ENCODE measurements at places on chromosomes 13 and 19.

DNA sequence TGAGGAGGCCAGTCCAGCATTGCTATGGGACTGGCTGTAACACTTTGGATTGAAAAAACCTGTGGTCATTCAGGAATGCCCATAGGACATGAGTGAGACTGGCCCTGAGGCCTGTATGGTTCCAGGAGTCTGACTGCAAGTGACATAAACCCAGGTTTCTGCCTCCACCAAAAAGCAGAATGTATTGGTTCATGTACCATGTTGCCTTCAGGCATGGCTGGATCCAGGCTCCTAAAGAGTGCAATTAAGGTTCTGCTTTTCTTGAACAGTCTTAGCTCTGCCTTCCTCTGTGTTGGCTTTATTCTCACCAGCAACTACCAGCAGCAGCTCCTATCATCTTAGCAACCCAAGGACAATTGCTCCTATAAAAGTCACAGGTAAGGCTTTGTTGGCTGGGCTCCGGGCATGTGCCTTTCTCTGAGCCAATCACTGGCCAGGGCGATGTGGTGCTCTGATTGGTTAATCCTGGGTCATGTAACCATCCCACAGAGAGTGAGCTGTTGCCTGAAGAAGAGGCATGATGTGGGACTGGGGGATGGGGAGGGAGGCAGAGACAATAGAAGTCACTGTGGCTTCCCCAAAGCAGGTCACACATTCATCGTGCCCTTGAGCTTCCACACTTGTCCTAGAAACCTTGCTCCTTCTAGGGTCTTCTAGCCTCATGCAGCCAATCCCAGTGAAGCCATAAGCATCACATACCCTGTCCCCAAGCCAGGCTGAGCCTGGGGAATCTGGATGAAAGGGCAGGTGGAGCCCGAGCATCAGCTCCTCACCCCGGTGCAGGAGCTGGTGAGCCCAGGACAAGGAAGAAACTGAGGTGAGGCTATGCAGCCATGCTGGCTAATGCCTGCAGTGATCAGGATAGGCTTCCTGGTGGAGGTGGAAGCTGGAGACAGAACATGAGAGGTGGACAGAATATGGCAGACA, 123.9 kb downstream of the URI1 start:
- DNase-seq, result no peak

GRCh38 chr19:29675650-29676186, 10.5 kb downstream of the PLEKHF1 start:
- DNase-seq, result no peak

GRCh38 chr13:91557328-91558090, 159.1 kb downstream of the GPC5 start:
- no peak for DNase-seq

- DNase-seq, result peak; percentile 62
Measured at GRCh38 chr19:4057931-4058692, 8.6 kb downstream of the ZBTB7A start.

DNA sequence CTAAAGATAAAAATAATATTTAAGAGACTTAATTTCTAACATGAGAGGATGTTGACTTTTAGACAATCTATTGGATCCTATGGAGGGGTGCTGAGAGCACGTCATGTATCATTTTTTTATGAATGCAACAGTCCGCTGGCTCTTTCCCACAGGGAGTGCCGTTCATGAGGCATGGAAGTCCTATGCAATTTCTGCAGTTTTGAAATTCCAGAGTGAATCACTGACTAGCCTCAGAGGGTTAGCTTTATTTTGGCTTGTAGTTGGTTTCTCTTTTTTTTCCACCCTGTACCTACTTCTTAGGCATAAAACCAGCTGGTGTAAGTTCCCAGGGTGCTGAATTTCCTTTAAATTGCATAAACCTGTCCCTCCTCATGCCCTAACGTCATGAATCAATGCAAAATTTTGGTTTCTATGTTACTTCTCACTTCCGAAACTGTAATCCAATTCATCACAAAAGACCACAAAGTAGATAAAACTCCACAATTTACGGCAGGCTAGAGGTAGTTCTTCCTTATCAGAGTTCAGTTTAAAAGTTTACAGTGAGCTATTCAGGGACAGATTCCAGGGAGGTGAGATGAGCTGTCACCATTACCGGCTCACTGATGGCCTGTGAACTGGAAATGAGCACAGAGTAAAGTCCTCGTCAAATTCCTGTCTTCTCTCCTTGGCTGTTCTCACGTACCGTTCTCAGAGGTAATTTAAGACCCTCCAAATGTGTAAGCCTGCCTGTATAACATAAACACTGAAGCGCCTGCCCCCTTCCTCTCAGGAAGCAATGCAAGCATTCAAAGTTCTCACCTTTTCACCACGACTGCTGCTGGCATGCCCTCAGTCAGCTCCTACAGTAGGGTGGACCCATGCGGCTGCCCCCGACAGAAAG, 216.6 kb upstream of the SLC10A2 start:
- DNase-seq, result peak; percentile 10

DNA sequence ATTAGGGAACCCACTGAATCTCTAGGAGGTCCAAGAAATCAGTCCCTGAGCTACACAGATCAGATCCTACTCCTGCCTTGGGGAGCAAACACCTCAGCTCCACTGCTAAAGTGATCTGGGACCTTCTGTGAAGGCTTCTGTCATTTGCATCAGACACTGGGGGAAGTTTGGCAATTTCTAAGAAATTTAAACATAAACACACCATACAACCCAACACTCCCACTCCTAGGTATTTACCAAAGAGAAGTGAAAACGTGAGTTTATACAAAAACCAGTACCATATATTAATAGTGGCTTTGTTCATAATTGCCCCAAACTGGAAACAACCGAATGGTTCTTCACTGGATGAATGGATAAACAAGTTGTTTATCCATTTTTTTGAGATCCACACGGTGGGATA, 7.3 kb upstream of the TYROBP start:
- no peak for DNase-seq

- peak; percentile 23 for DNase-seq
Measured at GRCh38 chr13:30520571-30520970, 54.8 kb upstream of the HMGB1 start.

DNA sequence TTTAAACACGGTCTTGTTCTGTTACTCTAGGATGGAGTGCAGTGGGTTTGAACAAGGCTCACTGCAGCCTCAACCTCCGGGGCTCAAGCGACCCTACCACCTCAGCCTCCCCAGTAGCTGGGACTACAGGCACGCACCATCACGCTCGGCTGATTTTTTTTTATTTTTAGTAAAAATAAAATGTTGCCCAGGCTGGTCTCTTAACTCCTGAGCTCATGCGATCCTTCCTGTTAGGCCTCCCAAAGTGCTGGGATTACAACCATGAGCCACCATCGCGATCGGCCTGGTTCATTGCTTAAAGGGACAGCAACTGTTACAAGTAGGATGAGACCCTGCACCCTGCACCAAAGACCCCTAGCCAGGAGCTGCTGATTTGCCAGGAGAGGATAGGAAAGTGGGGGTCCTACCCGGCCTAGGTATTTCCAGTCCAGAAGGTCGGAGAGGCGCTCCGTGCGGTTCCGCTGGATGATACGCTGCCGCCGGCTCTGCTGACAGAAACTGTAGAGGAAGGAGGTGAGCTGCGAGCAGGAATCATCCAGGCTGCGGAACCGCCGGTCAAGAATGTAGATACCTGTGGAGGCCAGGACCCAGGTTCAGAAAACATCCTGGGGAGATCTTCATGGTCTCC, 5.1 kb downstream of the FTL start:
- no peak for DNase-seq

- DNase-seq, result no peak
Measured at GRCh38 chr13:98462241-98462882, 114.5 kb downstream of the STK24 start.
